CD4-positive, alpha-beta T cell treated with Interleukin-1 beta for 1 hour (primary cell): ENCODE measurements at places on chromosomes 5 and 9.

GRCh38 chr9:37953775-37954437 lies 50.0 kb upstream of the SLC25A51 start:
- DNase-seq = peak; percentile 15

DNA sequence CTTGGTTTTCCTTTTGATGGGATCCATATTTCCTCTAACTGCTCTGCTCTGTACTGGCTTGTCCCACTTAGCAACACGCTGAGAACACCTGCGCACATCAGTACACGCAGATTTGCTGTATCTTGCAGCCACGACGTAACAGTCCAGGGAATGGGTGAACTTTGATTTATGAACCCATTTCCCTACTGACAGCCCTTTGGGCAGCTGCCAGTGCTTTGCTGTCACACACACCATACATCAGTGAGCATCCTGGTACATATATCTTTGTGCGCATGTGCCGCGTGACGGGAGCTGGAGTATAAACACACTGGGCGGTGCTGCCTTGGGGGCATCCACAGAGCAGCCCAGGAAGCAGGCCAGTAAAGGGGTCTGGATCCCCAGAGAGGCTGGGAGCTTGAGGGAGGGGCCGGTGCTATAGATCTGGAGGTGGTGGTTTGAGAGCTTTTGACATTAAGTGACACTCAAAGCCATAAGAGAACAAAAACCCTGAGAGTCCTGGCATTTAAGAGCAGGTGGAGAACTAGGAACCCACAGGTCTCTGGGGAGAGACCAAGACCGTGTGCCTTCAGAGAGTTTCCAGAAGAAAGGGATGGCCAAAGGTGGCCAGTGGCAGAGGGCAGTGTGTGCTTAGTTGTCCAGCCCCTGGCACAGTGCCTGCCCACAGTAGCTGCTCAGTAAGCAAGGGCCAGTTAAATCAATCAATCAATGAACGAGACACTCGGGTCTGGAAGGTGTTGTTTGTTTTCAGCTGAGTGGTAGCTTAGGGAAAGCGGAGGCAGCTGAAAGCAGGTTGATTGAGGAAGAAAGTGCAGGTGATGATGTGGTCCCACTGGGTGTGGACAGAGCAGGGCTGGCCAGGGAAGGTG lies 53.7 kb downstream of the LMX1B start:
- no peak for DNase-seq

DNA sequence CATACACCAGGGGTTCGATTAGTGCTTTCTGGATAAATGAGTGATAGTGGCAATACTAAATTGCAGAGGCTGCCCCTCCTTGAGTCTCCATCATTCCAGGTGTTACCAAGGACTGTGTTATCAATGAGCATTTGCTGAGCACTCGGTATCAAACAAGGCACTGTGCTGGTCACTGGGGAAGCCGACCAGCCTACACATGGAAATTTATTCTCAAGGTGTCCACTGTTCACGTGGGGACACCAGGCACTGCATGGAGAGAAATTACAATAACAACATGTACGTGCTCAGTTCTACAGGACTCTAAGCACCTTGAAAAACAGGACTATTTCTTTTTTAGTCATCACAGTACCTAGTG lies 22.2 kb downstream of the RGS3 start:
- DNase-seq = no peak

DNA sequence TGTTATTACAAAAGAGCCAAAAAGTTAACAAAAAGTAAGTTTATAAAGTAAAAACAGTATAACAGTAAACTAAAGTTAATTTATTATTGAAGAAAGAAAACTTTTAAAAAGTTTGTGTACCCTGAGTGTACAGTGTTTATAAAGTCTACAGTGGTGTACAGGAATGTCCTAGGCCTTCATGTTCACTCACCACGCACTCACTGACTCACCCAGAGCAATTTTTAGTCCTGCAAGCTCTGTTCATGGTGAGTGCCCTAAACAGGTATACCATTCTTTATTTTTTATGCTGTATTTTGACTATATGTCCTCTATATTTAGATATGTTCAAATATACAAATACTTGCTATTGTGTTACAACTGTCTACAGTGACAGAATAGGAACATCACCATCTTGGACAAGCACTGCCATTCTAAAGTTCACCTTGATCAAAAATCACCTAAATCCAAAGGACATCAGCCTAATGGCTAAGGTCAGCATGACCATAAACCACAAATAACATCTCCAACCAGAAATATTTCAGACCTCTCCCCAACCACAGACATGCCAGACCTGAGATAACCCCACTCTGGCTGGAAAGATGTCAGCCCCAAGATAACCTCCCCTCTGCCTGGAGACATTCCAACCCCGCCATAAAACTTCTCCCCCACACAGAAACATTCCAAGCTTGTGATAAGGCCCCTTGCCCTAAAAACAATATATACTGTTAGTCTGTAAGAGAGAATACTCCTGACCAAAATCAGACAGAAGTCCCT lies 56.1 kb downstream of the AGXT2 start:
- DNase-seq = no peak

GRCh38 chr5:97657239-97657638 lies 474.2 kb upstream of the RIOK2 start:
- DNase-seq = no peak

DNA sequence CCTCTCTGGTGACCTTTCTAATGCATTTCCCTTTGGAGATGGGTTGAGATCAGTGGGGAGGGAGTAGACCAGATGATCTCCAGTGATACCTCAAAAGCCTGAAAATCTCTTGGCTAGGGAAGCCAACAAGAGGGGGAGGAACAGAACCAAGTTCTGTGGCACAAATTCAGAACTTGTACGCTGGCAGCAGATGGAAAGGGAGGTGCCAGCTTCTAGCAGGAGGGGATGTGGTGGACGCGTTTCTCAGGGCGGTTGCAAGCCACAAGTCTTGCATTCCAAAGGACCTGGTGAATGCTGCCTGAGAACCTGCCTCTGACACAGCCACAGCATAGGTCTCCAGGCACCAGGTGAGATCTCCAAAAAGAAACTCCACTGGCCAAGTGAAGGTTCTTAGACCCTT lies 13.4 kb downstream of the SLIT3 start:
- DNase-seq = no peak

DNA sequence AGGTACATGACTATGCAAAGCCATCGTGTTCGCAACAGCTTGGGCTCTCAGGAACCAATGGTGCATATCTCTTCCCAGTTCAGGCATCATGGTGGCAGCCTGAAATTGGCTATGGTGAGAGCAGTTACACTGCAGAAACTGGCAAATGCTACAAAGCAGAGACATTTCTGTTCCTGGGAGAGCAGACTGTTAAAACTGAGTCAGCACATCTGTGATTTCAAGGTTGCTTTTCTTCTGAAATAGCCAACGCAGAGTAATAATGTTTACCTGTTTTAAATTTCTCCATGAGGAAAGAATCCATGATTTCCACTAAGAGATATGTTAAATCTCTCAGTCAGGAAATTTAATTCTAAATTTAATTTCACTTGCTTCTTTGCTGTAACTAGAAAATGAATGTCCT lies 47.8 kb downstream of the C7 start:
- no peak for DNase-seq

- DNase-seq = peak; percentile 75
These were observed 8.7 kb downstream of the CCL21 start for GRCh38 chr9:34701023-34701768.

DNA sequence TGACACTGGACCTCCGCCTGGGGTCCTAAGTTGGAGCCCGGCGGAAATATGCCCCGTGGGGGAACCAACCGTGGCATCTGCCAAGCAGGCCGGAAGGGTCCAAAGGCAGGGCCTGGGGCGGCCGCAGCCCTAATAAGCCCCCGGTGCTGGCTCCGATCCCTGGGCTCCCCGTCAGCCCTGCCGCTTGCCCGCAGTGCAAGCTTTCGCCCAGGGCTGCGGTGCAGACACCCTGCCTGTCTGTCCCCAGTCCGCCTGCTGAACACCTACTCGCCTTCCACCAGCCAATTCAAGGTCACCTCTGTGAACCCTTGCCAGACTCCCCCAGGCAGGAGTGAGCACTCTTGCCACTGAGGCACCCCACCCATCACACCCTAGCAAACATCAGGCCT lies 502 bp upstream of the PTGR1 start:
- no peak for DNase-seq

DNA sequence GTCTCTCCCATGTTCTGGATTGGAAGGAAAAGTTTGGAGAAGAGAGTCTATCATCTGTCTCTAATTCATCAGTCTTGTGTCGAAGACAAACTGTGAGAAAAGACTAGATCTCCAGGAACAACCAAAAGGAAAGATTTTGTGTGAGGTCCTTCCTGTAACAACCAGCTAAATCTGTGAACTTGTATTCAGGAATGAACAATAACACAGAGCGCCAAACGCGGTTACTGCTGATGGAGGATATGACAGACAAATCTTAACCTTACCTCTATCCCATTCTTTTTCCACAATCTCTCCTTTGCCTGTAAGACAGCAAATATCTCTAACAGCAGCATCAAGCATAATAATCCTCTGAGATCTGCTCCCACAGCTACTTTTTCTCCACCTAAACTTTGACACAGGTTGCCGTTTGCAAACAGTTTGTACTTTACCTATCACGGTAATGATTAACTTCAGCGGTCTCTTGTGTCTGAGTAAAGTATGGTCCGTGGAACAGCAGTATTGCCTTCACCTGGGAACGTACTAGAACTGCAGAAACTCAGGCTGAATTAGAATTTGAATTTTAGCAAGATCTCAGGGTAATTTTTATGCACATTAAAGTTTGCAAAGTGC lies 387.6 kb downstream of the ELAVL2 start:
- DNase-seq = no peak
